ENCODE measurements at places on chromosomes 1 and 21.

DNA sequence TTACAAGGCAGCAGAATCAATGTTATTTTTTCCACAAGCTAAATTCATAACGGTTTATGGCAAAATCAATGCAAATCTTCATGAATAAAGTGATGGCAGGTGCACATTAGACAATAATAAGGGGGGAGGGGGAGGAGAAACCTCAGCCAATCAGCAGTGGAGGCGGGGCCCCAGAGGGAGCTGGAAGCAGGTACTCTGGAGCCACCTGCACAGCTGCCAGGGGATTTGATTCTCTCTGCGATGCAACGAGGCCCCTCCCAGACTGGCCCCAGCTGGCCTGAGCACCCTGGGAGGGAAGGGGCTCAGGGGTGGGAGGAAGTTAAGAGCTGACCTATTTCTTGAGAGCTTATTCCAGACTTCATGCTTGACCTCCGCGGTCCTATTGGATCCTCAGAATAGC is 127.8 kb upstream of the IGSF21 start:
- DNase-seq, result peak; percentile 42

- DNase-seq, result peak; percentile 61
Observed at GRCh38 chr1:85490270-85490985, 25.5 kb upstream of the DDAH1 start.

DNA sequence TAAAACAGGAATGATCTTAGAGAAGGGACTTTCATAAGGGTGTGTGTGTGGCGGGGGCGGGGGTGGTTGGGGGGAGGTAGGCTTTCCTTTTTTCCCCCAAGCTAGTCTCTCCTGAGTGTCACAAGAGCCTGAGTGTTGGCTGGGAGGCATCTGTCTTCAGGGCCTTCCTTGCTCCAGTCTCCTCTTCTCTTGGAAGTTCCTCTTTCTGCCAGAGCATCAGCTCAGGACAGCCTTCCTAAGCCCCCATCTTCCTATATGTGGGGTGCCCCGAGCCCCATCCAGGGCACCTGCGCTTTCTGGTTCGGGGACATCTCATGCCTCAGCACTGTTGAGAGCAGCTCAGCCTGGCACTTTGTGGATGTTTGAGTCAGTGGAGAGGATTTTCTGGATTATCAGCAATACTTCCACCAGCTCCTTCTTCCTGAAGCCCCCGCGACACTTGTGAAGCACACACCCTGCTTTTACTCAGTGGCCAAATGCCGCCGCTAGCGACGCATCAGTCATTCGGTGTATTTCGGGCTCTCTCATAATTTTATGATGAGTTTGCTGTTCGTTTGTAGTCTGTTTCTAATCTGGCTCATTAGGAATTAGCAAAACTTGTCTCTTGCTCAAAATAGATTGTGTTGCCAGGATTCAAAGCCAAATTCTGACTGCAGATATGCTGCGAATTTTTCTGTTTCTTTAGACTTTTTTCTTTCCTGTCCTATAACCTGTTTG is 61.7 kb downstream of the GALNT2 start:
- DNase-seq, result peak; percentile 25

DNA sequence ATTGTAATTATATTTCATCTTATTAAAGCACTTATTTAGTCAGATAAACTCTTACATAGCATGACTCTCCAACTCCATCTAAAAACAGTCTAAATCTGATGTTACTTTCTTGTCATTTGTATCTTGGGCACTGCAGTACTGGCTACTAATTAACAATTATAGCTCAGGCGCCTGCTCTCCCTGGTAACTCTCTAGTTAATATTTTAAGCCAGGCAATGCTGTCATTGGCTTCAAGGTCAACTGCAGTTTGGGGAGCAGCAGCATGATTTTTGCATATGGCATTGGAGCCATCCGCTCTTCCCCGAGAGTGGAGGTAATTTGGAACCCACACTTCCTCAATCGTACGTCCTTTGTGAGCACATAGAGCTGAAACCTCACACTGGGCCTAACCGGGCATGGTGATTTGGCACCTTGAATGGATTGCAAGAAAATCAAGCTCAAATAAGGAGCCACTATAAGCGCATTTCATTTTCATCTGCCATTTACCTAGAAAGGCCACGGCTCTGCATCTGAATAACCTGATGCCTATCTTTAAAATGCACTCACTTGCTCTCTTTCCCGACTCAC is 187.7 kb downstream of the KAZN start:
- no peak for DNase-seq

DNA sequence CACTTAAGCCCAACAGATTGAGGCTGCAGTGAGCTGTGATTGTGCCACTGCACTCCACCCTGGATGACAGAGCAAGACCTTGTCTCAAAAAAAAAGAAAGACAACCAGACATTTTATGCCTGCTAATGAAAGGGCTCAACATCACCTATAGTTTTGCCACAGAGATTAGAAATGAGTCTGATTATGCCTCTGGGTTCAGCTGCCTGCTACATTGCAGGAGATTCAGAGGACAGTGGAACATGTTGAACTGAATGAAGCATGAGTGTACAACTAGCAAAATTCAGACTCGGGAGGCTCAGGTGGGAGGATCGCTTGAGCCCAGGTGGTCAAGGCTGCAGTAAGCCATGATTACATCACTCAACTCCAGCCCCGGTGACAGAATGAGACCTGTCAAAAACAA is 46.0 kb downstream of the EXO1 start:
- DNase-seq, result no peak

GRCh38 chr1:108817016-108817415 is 39.9 kb downstream of the AKNAD1 start:
- no peak for DNase-seq

DNA sequence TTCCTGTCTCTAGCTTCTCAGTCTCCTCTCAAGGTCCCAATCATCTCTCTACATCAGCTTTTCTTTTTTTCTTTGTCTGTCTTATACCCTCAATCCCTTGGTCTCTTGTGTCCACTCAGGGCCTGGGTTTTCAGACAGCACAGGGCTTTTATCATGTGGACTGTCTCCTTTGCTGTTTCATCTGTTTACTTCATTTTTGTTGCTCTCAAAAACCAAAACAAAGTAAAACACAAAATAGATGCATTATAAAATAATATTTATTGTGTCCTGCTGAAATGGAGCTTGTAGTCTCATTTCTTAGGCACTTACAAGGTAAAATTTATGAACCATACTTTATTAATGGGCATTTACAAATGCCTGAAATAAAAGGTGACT is 17.8 kb upstream of the SLAMF6 start:
- DNase-seq, result no peak

DNA sequence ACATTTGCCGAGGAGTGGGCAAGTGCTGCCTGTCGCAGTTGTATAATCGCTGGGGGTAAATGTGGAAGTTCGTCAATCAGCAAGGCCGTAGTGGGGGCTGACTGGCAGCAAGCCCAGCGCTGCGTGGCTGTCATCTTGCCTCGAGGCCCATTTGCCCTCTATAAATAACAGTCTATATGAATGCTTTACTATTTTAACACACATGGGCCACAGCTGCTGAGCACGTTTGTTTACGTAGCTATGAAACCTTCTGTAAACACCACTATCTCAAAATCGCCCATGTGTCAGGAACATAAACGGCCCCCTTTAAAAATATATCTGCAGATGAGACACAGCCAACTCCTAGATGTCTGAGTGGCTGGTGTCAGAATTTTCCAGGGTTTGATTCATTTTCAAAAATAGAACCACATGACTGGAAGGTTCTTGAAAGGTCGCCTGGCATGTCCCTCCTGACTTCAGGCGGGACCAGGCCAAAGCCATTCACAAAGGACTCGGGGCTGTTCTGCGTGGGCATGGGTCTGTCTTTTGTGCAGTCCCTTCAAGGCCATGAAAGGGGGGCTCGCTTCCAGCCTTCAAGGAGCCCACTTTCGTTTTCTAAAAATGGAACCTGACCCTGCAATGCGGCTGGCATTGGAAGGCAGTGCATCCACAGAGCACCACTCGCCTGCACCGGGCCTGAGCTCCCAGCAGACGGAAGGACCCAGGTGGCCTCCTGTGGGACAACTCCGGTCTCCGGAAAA is 205.5 kb downstream of the KCNJ6 start:
- no peak for DNase-seq

DNA sequence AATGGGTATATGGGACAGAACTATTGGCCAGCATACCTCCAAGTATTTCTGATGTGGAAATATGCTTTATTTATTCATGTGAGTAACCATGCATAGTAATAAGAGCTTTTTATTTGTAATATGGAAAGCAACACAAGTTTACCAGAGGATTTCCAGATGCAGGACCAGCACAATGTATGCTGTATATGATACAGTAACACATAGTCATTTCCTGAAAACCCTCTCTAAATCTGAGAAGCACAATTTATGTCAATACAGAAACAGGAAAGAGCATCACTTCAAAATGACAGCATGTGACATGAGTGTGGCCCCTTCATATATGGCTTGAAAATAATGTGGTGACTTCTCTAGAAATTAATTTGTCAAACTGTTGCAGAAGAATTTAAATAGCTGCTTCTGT is 1134.7 kb upstream of the ADGRL2 start:
- no peak for DNase-seq

GRCh38 chr1:224499204-224499603 is 64.6 kb upstream of the WDR26 start:
- peak; percentile 50 for DNase-seq

DNA sequence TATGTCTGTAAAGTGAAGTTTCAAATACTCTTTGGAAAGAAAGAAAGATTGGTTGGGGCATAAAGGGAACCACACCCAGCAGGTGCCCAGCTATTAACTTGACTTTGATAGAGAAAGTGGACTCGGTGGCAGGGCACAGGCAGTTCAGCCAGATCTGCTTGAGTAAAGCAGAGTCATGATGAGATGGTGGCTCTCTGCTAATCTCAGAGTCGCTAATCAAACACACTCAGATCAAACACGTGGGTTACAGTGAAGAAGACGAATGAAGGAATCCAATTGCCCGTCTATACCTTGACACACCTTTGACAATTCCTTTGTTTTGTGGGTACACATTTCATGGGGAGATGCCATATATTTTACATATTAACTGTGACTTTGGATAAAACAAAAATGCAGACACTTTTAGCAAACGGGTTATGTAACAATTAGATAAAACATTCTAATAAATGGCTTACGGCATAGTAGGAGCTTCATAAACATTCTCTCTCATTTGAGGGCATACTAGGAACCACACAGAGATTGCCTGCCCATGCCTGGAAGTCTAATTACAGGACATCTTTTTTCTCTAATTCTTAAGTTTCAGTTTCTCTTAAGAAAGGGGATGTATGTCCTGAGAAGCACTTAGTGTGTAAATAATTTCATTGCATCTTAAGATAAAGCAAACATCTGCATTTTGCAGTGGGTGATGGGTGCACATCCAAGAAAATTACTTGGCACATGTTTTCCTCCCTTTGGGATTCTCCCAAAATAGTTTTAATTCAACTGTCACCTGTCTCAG is 7.2 kb downstream of the CBR1 start:
- peak; percentile 45 for DNase-seq

- DNase-seq, result no peak
Observed at GRCh38 chr21:34338226-34338625, 25.6 kb upstream of the KCNE2 start.

GRCh38 chr1:29602203-29602602 is 365.9 kb downstream of the PTPRU start:
- no peak for DNase-seq

DNA sequence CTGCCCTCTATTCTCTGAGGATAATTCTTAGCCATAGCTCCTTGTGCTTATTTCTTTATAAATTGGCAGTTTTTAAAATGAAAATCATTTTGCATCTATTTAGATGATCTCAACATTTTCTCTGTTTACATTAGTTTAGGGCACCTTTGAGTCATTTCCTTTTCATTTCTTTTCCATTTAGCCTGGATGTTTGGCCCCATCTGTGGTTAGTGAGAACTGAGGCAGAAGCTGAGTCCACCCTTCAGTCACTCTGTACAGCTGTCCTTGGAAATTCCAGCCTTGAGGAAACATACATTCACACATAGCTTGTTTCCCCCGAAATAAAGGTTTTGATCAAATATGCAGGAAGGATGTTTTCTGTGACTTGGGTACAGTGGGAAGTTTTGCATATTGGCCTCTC is 123.7 kb downstream of the NTNG1 start:
- DNase-seq, result no peak

DNA sequence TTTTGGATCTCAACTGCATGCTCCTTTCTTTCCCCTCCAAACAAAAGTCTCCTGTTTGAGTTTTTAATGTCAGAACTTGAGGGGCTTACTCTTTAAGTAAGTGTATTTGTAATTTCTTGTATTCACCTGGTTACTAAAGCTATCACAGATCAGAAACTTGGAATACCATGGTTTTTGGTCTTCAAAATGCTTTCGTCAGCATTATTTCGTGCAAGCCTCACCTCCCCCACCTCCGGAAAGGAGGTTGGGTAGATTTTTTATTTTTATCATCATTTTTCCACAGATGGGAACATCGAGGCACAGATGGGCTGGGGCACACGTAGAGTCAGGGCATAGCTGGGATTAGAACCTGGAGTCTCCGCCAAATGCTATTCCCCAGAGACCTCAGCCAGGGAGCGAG is 100.7 kb downstream of the IER5 start:
- no peak for DNase-seq

GRCh38 chr21:41247561-41248545 is 68.7 kb upstream of the FAM3B start:
- no peak for DNase-seq

DNA sequence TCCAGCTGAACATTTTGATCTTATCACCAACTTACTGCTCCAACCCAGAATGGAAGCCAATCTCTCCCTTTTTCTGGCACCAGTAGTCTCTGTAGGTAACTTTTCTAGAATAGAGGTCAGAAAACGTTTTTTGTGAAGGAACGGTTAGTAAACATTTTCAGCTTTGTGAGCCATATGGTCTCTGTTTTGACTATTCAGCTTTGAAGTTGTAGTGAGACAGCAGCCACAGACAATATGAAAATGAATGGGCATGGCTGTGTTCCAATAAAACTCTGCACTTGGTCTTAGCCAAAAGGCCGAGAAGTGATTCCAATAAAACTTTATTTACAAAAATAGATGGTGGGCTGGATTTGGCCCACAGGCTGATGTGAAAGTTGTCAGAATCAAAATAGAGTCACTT is 28.9 kb downstream of the MAP10 start:
- no peak for DNase-seq

- DNase-seq, result no peak
Observed at GRCh38 chr1:44688760-44689446, 14.4 kb downstream of the ARMH1 start.

DNA sequence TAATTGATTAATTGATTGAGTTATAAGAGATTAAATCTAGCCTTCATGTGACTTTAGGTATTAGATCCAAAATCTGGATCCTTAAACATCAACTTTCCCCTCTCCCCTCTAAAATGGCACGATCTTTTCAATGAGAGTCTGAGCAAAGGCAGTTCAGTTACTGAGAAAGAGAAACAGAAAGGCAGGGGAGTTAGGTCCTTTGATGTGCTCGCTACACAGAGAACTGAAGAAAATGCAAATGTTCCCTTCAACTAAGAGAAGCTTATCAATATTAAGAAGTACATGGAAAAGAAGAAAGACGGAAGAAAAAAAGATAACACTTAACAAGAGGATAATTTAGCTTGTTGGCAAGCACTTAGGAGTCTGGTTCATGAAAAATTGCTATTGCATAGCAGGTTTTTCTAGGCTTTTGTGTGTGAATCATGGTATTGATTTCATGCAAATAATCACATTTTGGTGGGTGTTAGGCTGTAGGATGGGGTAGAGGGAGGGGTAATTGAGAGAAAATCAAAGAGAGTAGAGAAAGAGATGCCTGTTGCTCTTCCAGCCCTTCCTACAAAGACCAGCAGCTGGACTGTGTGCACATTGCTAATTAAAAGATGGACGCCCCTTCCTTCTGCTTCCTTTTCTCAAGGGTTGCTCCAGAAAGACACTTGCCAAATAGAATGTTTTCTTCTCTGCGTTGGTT is 307.6 kb upstream of the PLXNA2 start:
- no peak for DNase-seq

Measured in NCI-H82 (cell line).